ENCODE measurements at places on chromosomes 2 and 18.

GRCh38 chr18:60541661-60542060 lies 169.1 kb upstream of the MC4R start:
- DNase-seq = no peak

DNA sequence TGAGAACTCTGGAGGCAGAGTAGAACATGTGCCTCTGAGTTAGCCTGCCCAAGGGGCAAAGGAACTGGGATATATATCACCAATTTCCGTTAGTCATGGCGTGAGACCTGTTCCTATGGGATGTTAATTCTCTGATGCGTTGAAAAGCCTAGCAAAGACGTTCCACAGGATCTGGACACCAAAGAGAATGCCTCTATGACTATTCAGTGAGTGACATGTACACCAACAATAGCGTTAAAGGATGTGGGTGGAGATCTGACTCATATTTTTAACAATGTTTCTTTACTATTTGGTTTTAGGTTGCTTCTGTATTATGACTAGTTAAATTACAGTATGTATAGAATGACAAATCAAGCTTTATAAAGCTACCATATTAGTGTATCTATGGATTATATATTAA lies 320.9 kb upstream of the MC4R start:
- DNase-seq = no peak

- no peak for DNase-seq
Measured at GRCh38 chr18:13889671-13890070, 25.7 kb downstream of the MC2R start.

- DNase-seq = no peak
Measured at GRCh38 chr18:10752382-10752781, 226.6 kb downstream of the NAPG start.

DNA sequence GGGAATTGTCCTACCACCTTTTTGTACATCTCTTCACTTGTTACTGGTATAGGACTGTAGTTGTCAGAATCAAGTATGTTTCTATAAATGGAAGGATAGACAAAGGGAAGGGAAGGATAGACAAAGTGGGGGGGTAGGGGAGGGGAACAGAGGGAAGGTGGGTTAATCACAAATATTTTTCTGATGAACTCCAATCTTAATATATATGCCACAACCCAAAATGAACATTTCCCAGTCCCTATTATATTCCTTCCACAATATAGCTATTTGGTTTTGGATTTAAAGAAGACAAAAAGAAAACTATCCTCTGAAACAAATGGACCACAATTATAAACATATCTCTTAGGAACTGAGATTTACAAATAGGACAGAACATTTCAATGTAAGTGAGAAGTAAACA lies 329.4 kb downstream of the EXOC6B start:
- DNase-seq = no peak

- DNase-seq = no peak
Measured at GRCh38 chr2:133498662-133499585, 69.3 kb downstream of the NCKAP5 start.

GRCh38 chr2:219057709-219058540 lies 2.8 kb downstream of the IHH start:
- DNase-seq = peak; percentile 55

- no peak for DNase-seq
Measured at GRCh38 chr2:233679196-233679595, 2.5 kb upstream of the UGT1A7 start.

- DNase-seq = no peak
Measured at GRCh38 chr2:150169237-150169629, 318.2 kb downstream of the RND3 start.

- DNase-seq = no peak
Measured at GRCh38 chr18:58567453-58568196, 61.3 kb downstream of the ALPK2 start.

DNA sequence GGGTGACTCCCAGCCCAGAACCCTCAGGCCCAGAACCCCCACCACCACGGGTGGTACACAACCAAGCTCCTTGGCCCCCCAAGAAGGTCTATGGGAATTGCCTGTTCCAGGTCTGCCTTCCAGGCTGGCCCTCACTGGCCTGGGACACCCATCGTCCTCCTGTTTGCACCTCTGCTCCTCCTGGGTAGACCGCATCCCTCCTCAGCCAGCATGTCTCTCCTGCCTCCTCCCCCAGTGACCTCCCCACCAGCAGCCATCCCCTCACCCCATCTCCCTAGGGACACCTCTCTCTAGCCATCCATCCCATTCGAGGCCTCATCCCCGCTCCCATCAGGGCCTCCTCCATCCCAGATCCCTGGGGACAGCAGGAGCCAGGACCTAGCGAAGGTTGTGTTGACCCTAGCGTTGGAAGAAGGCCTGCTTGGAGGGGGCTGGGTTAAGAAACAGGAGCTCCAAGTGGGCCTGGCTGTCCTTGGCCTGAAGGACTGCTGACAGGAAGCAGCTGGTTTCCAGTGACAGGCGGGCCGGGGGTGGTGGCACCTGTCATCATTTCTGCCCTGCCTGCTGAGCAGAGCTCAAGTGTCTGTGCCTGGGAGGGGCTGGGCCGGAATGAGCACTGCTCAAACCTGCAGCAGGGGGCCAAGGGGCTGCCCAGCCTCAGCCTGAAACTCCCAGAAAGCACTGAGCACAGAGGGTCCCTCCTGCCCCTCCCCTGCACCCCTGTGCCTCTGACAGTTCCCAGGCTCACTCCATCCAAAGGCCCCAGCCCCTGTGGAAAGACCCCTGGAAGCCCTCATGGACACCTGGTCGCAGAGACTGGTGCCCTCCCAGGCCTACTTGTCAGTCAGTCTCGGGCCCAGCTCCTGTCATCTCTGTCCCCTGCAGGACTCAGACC lies 96.0 kb upstream of the OTOS start:
- no peak for DNase-seq

GRCh38 chr18:70758780-70759179 lies 469.9 kb downstream of the SOCS6 start:
- no peak for DNase-seq

DNA sequence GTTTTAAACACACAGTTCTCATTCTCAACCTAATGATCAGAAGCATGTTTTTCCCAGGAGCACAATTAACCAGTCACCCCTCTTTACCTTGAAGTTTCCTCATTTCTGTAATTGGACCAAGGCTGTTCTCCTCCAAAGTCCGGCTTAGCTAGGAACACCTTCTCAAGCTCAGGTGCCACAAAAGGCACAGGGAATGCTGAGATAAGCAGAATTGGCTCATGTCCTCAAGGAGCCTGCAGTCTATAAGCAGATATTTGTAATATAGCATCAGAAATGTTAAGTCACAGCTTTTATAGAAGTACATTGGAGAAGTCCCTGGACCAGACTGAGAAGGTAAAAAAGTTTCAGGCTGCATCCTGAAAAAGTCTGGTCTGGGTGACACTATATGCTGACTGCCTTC lies 20.7 kb downstream of the OSR1 start:
- DNase-seq = no peak

DNA sequence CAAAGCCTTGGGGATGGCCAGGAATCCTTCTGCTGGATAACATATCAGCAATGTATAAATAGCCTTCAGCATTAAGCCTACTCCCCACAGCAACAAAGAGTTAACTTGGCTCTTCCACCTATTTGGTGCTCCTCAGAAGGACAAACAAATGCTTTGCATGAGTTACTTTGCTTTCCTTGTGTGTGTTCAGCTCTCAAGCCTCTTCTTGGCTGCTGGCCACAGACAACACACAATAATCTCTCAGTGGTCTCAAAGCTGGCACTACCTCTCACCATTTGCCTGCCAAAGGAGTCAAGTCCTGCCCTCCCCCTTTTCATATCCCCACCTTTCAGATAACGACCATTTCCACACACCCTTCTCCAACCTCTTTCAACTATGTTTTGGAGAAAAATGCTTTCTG lies 17.5 kb downstream of the FTCDNL1 start:
- no peak for DNase-seq

- peak; percentile 24 for DNase-seq
Measured at GRCh38 chr2:10654069-10654468, 35.7 kb downstream of the NOL10 start.

DNA sequence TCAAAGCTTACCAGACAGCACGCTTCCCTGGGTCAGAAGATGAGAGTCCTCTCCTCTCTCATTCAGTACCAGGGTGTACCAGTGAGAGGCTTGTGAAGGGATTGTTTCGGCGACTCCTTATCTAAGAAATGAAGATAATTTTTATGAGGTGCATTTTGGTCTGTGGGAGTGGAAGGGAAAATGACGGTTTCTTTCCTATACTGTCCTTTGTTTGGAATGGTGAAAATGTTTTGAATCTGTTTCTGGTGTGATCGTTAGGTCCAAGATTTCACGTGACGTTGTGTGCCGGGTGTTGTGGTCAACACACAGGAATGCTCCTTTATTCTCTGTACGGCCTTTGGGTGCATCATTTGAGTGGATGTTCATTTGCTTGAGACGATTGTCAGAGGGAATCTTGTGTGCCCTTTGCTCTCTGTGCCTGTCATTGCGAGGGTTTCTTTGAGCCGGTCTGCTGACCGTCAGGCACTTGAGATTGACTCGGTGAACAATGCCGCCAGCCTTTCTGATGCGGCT lies 183.5 kb downstream of the AGAP1 start:
- no peak for DNase-seq

GRCh38 chr2:35978218-35978617 lies 377.4 kb upstream of the CRIM1 start:
- DNase-seq = no peak

GRCh38 chr2:199543606-199544172 lies 86.0 kb upstream of the SATB2 start:
- no peak for DNase-seq
